WTC11 (cell line): ENCODE measurements at places on chromosomes 16 and 17. TPM values are rescaled to one million over a fixed set of nuclear protein-coding genes. Genes with fewer than 3 reads are reported as not detected.

GRCh38 chr17:51287412-51287811 lies 27.1 kb downstream of the UTP18 start:
- no peak for DNase-seq

Gene SSTR5
- 0.61 to 0.85 TPM (median 0.78 TPM) in 3 replicates for total RNA-seq

- no peak for DNase-seq
These were observed 6.8 kb downstream of the MGRN1 start for GRCh38 chr16:4631444-4631843.

DNA sequence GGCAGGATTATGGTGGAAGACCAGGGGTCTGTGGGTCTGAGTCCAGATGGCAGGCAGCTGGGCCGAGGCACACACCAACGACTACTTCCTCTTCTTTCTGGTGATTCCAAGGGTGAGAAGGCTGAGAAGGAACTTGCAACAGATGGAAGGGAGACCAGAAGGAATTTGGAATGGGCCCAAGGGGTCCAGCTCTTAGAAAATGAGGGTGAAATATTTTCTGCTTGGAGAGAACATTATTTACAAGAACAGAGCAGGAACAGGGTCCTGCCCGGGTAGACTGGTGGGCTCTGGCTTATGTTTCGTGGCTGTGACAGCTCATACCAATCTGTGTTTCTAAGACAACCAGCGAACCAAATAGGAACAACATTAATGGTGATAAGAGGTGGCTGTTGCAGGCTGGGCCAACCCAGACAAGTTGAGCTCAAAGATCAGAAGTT lies 36.6 kb downstream of the CCDC42 start:
- DNase-seq = no peak

Gene AURKB
- 180 to 215 TPM (median 183 TPM) in 3 replicates for total RNA-seq

Gene TBX4
- not detected in 3 replicates for total RNA-seq

- peak; percentile 74 for DNase-seq
These were observed 14.7 kb downstream of the AIPL1 start for GRCh38 chr17:6420173-6420641.

DNA sequence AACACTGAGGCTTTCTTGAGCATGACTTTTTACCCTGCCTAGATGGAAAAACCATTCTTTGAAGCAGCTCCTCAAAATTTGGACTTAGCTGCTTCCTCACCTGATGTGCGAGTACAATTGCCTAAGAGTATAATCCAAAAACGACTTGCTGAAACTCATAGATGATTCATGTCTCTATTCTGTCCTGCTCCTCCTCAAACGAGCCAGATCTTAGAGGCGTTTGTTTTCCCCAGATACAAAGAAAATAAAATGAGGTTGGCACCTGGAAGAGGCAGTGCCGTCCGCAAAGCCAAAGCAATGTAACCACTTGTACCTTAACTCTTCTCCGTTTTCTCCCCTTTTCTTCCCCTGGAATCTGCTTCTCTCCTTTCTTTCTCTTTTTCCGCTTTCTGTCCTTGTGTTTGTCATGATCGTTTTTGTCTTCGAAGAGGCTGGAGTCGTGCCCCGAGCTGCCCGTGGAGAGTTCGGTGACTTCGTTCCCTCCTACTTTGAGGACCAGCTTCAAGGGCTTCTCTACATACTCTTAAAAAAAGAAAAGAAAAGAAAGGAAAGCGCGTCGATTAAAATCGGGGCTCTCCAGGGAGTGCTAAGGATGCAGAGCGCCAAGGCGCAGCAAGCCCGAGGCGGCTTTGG lies 895 bp downstream of the BRD7 start:
- DNase-seq = no peak

Gene SYT17
- 5.5 to 6.8 TPM (median 6.3 TPM) in 3 replicates for total RNA-seq
